ENCODE measurements at places on chromosomes 2 and 18.

DNA sequence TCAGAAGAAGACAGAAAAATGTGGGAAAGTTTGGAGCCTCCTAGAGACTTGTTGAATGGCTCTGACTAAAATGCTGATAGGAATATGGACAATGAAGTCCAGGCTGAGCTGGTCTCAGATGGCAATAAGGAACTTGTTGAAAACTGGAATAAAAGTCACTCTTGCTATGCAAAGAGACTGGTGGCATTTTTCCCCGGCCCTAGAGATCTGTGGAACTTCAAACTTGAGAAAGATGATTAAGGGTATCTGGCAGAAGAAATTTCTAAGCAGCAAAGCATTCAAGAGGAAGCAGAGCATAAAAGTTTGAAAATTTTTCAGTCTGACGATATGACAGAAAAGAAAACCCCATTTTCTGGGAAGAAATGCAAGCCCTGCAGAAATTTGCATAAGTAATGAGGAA, 159.3 kb downstream of the MREG start:
- no peak for DNase-seq

DNA sequence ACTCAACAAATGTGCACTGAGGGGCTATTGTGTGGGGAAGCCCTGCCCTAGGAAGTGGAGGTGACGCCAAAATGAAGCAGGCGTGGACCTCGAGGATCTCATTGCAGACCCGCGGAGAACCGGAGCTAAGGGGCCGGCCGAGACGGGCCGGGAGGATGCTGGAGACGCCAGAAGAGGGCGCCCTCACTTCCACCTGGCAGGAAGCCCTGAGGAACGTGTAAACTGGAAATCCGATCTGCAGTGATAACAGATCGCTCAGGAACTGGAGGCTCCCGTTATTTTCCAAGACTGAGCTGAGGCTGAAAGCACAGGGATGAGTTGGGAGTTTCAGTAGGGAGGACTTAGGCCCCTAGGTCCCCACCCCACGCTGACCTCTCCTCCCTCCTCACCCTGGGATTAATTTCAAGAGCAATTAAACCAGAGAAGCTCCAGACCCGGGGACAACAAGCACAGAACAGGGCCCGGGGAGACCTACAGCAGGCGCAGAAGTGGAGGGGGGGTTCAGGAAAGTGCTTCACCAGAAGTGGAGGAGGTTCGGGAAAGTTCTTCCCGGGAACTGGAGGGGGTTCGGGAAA, 7.7 kb upstream of the COL6A3 start:
- peak; percentile 77 for DNase-seq

GRCh38 chr18:22865354-22866116, 67.6 kb upstream of the RBBP8 start:
- DNase-seq, result no peak

DNA sequence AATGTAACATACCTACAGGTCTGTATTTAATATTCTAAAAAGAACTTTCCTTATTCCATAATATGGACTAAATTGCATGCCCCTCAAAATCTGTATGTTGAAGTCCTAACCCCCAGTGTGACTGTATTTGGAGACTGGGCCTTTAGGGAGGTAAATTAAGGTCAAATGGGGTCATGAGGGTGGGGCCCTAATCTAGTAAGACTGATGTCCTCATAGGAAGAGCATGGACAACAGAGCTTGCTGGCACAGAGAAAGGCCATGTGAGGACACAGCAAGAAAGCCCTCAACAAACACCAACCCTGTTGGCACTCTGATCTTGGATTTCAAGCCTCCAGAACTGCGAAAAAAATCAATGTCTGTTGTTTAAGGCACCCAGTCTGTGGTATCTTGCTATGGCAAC, 18.6 kb downstream of the SF3B1 start:
- no peak for DNase-seq

GRCh38 chr2:217736776-217737550, 265.8 kb downstream of the TNS1 start:
- DNase-seq, result no peak

GRCh38 chr2:159010340-159010739, 41.9 kb downstream of the TANC1 start:
- no peak for DNase-seq

GRCh38 chr2:236337465-236338325, 73.5 kb upstream of the ASB18 start:
- DNase-seq, result no peak

GRCh38 chr2:157685572-157685971, 56.9 kb upstream of the ACVR1C start:
- DNase-seq, result no peak

All from AG04450 (cell line).